Lower lobe of right lung (tissue), 2 donors: ENCODE measurements at places on chromosomes 1 and 21.

DNA sequence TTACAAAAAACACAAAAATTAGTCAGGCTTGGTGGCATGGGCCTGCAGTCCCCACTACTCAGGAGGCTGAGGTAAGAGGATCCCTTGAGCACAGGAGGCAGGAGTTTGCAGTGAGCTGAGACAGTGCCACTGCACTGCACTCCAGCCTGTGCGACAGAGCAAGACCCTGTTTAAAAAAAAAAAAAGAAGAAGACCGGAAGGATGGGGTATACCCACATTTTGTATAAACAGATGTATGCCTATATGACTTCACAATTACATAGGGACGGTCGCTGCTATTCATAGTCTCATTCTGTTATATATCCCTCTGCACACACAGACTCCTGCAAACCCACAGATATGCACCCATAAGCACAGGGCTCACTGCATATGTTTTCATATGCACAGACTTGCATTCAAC lies 12.7 kb downstream of the LCK start:
- no peak for DNase-seq

DNA sequence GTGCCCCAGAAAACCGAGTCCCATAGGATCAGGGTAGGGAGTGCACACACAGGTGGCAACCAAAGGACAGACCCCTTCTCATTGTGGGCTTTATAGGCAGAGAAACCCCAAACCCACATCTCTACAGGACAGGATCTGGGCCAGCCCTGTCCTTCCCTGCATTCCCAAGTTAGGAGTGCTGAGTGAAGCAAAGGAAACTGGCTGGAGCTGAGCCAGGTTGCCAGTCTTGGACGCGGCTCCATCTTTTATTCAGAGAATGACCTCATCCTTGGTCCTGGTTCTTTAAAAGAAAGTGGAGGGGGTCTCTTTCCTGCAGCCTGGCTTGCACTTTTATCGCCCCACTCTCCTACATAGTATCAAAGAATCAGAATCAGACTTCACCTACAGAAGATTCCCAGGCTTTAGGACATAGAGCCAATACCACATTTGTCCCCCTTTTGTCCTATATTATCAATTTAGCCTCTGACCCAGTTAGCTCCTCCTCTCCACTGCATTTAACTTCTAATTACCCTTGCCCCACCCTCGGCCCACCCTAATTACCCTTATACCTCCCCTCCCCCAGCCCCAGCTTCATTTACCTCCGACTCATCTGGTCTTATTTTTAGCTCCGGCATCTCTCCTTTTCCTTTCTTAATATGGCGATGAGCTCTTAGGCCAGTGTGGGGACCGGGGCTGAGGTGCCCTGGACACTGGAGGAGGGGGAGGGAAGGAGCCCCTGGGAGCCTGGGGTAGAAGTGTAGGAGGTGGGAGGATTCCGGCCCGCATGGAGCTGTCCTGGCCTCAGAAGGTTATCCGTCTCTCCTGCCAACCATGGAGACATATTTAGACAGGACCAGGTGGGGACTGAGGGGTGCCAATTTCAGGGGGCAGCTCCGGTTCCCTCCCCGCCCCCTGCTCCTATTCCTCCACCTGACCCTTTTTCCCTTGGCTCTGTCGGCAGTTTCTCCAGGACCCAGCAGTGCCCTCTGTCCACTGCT lies at the start of gene CASQ1:
CASQ1 (plus strand) TSS at position 927 of the 977 bp plus-strand sequence. CDS start 177 bp downstream, outside the sequence.
- DNase-seq = no peak

GRCh38 chr1:224273641-224274040 lies 56.3 kb downstream of the NVL start:
- no peak for DNase-seq

DNA sequence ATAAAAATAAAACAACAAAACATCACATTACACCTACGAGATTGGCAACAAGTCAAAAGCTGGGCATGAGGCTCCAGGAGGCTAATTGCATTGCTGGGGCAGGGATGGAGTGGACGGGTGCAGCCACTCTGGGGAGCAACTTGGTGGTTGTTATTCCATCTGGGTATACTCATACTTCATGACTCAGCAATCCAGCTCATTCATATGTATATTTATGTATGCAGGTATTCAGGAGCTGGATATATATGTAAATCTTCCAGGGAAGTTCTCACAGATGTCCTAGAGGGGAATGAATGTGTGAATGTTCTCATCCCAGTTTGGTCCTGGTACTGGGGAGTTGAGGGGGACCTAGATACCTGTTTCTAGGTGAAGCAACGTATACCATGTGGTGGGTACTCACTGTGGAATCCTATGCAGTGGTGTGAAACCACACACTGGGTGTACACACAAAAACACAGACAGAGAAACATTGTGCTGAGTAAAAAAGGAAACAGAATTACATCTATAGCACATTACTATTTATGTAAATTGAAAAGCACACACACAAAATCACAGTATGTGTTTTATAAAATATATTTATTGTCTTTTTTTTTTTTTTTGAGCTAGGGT lies 79.7 kb upstream of the RAB4A start:
- no peak for DNase-seq

GRCh38 chr1:37741662-37742061 lies 23.3 kb downstream of the EPHA10 start:
- DNase-seq = no peak

DNA sequence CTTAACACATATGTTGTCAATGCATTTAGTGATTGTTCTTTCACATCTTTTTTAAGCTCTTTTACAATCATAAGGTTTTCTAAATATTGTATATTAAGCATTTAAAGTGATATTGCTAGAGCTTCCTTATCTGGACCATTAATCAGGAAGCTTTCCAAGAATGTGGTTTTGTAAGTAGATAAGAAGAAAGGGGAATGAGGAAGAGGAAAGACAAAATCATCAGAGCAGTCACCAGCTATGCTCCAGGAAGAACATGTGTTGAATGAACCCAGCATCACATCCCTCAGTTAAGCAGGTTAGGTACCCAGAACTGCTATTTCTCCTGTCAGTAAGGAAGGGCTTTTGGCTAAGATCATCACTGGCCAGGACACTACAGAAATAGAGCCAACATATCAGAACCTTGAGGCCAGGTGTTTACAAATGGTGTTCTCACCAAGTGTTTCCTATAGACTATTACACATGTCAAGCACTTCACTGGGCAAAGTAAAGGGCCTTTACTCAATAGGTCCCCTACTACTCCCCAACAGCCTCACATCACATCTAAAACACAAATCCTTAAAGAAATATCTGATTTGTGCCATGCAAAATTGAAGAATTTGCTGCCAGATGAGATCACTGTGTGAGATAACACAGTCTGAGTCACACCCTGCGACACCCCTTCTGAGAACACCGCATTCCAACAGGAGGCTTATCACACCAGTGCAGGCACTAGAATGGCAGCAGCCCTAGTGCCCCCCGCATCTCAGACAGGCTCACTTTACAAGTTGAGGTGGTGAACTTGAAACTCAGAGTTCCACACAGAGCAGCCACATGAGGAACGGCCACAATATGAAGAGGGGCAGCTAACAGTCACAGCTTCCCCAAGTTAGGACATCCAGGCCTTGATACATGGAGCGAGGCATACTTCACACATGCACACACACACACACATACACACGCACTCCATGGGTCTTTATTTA lies 1.8 kb upstream of the SPRR2A start:
- DNase-seq = no peak

- DNase-seq = no peak
These were observed 16.0 kb downstream of the PSRC1 start for GRCh38 chr1:109266965-109267364.
